ENCODE measurements at places on chromosomes 1 and 21. TPM values are rescaled to one million over a fixed set of nuclear protein-coding genes. Genes with fewer than 3 reads are reported as not detected.

PARP1 gene
- 59.2 TPM for total RNA-seq

PTPN22 gene
- 14.1 TPM for total RNA-seq

MFSD2A gene
- 110 TPM for total RNA-seq

TNFRSF4 gene
- total RNA-seq = 3.0 TPM

PLPPR5 gene
- total RNA-seq = not detected

DNA sequence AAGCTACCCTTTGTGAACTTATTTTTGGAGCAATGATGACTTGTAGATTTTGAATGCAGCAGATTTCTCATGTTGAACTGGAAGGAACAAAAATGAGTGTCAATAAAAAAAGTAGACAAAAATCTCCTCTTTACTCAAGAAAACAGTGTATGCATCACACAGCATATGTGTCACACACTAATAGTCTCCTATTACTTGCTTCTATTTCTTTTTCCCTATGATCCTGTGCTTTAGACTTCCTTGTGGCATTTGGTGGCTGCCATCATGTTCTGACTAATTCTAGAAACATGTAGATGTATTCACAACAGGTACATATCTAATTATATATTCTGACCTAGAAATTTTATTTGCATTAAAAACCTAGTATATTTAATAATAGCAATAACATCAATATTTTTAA lies 14.3 kb downstream of the RC3H1 start:
- peaks cover 29% of the 10 kb centered on the region for H3K4me1 ChIP-seq
- DNase-seq = no peak
- H3K36me3 ChIP-seq = no peaks in the 10 kb centered on the region
- H3K27ac ChIP-seq = no peak overlapping the region
- H3K27me3 ChIP-seq = no peaks in the 10 kb centered on the region

DNA sequence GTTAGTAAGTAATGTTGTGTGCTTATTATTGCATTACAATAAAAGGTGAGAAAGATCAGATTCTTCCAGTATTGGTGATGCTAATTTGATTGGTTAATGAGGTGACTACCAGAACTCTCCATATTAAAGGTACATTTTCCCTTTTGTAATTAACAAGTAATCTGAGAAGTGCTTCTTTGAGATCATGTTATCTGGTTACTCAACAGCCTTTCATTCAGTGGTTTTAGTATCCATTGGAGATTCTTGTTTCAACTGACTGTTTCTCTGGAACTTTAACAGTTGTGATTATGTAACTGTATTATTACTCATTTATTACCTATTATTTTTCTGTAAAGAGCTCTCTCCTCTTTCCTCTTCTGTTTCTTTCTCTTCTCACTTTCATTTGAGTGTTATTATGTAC lies 86.7 kb downstream of the PEX14 start:
- no peak overlapping the region for H3K27ac ChIP-seq
- H3K27me3 ChIP-seq = no peaks in the 10 kb centered on the region
- H3K36me3 ChIP-seq = no peaks in the 10 kb centered on the region
- H3K4me1 ChIP-seq = no peaks in the 10 kb centered on the region
- DNase-seq = no peak

- no peak overlapping the region for H3K27ac ChIP-seq
- peaks cover 10% of the 10 kb centered on the region for H3K4me1 ChIP-seq
- H3K27me3 ChIP-seq = no peaks in the 10 kb centered on the region
These were observed 157.2 kb upstream of the NFIA start for GRCh38 chr1:60924964-60925798.

Data from lower lobe of right lung (tissue), 2 donors.